A549 treated with Mapracorat at 1 μM for 4 hours (cell line): ENCODE measurements at places on chromosomes 16 and 17. TPM values are rescaled to one million over a fixed set of nuclear protein-coding genes. Genes with fewer than 3 reads are reported as not detected.

SPATA22 gene
- total RNA-seq = not detected in 5 replicates

KREMEN2 gene
- 0.88 to 2.6 TPM (median 2.2 TPM) in 5 replicates for total RNA-seq

TMEM238L gene
- total RNA-seq = not detected in 5 replicates

NPLOC4 gene
- total RNA-seq = 85.8 to 102 TPM (median 100 TPM) in 5 replicates

SOST gene
- not detected in 5 replicates for total RNA-seq

PYY gene
- total RNA-seq = not detected in 5 replicates

DOC2B gene
- total RNA-seq = 1.7 to 2.7 TPM (median 2.3 TPM) in 5 replicates

ATAD5 gene
- total RNA-seq = 3.6 to 5.2 TPM (median 4.3 TPM) in 5 replicates

KRT39 gene
- not detected in 5 replicates for total RNA-seq

BCAR1 gene
- 76.4 to 120 TPM (median 116 TPM) in 5 replicates for total RNA-seq

ICAM2 gene
- not detected in 5 replicates for total RNA-seq

METRNL gene
- total RNA-seq = 25.0 to 36.6 TPM (median 33.5 TPM) in 5 replicates

TNRC6C gene
- total RNA-seq = 1.4 to 3.5 TPM (median 2.0 TPM) in 5 replicates

ALOXE3 gene
- 6.5 to 9.5 TPM (median 6.9 TPM) in 5 replicates for total RNA-seq

TK2 gene
- 16.4 to 19.3 TPM (median 18.4 TPM) in 5 replicates for total RNA-seq

NLRC3 gene
- total RNA-seq = 0.04 to 0.09 TPM (median 0.06 TPM) in 3 of 5 replicates, not detected in the others

IL17C gene
- 0.13 TPM in 1 of 5 replicates, not detected in the others for total RNA-seq

LRRC37A gene
- total RNA-seq = 0.79 to 1.1 TPM (median 0.91 TPM) in 5 replicates

NXPH3 gene
- 0.85 to 1.1 TPM (median 0.90 TPM) in 5 replicates for total RNA-seq

TBC1D3H gene
- total RNA-seq = not detected in 5 replicates

GPR179 gene
- total RNA-seq = 0.02 to 0.04 TPM (median 0.03 TPM) in 3 of 5 replicates, not detected in the others

NACA2 gene
- total RNA-seq = not detected in 5 replicates

RUNDC1 gene
- total RNA-seq = 18.3 to 23.4 TPM (median 21.1 TPM) in 5 replicates

MAPT gene
- 1.2 to 2.5 TPM (median 1.5 TPM) in 5 replicates for total RNA-seq

HASPIN gene
- total RNA-seq = 11.9 to 13.9 TPM (median 12.3 TPM) in 5 replicates

CES1 gene
- 30.0 to 47.0 TPM (median 37.3 TPM) in 5 replicates for total RNA-seq

MT1H gene
- not detected in 5 replicates for total RNA-seq
